ENCODE measurements at places on chromosomes 5 and 9.

GRCh38 chr5:138528744-138529469 lies 14.1 kb downstream of the ETF1 start:
- no peak for DNase-seq

DNA sequence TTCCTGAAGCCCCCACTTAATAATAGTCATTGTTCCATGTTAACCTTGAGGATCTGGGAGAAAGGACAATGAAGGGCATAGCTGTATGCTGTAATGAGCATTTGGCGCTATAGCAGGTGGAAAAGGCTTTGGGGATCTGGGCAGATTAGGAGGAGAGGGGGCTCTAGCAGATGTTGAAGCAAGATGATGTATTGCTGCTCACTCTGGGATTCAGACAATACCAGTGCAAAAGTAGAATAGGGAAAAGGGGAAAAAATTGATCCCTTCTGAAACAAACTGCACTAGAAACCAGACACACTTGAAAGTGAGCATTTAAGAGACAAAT lies 575.3 kb upstream of the MEF2C start:
- no peak for DNase-seq

- DNase-seq, result no peak
Measured at GRCh38 chr9:13615660-13616490, 336.4 kb upstream of the MPDZ start.

DNA sequence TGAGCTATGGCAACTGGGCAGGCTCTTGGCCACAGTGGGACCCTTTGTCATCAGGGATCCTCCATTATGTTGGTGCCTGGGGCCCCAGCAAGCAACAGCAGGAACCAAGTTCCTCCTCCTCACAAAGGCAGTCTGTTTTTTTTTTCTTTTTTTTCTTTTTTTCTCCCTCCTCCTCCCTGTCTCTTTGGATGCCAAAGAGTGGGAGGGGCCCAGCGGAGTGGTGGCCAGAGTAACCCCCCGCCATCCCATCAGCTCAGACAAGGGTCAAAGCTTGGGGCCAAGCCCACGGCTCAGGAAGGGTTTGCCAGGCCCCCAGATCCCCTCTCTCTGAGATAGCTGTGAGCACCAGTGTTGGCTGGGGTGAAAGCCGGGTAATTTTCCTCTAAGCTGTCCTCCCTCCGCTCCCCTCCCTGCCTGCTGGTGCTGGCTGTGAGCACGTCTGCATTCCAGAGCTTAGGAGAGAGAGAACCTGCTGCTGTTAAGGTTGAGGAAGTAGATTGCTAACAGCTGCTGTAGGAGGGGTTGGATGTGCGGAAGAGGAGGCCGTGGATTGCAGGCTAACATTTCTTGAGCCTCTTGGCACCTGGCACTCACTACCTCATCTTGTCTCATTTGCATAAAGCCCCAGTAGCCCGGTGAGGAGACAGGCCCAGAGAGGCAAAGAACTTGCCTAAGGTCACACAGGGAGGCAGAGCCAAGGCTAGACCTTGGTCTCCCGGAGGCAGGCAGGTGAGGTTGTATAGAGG lies 21.2 kb downstream of the GSN start:
- DNase-seq, result peak; percentile 84

- DNase-seq, result no peak
Measured at GRCh38 chr9:68733021-68733405, 28.0 kb downstream of the PIP5K1B start.

DNA sequence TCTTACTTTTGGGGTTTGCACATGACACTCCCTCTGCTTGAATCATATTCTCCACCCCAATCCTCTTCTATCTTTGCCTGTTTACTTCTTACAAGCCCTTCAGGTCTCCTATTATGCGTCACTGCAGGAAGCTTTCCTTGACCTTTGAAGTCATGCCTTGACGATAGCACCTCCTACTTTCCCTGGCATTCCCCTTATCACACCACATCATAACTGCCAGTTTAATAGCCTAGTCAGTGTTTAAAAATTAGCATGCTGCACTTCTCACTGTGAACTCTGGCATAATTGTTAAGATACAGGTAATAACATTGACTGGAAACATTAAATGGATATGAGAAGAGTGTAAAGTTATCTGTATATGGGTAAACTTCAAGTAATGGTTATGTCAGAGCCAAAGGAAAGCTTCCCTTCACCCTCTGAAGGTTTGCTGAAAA lies 37.1 kb upstream of the CEP120 start:
- no peak for DNase-seq

- DNase-seq, result no peak
Measured at GRCh38 chr5:3511934-3512333, 83.7 kb upstream of the IRX1 start.

DNA sequence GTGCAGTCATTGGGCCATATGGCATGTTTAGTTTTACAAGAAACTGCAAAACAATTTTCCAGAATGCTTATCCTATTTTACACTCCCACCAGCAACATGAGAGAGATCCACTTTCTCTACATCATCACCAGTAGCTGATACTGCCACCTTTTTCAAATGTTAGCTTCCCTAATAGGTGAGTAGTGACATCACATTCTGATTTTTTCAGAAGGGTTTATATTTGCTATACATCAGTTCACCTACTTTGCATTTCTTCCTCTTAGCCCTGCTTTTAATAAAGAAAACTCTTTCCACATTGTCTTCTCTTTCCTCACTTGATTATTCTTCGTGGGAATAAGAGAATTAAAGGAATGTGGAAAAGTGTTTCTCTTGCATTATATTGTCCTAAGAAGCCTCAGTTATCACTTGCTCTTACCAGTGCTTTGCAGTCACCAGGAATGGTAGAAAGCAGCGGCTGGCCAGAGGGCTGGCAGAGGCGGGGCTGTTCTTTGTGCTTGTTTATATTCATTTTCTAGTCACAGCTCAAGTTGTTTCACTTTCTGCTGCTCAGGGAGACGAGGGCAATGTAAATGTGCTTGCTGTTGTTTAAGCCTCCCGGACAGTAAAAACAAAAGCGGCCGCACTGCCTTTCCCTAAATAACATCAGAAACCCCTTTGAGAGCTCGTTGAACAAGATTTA lies 164.8 kb downstream of the HSD17B3 start:
- DNase-seq, result peak; percentile 52

DNA sequence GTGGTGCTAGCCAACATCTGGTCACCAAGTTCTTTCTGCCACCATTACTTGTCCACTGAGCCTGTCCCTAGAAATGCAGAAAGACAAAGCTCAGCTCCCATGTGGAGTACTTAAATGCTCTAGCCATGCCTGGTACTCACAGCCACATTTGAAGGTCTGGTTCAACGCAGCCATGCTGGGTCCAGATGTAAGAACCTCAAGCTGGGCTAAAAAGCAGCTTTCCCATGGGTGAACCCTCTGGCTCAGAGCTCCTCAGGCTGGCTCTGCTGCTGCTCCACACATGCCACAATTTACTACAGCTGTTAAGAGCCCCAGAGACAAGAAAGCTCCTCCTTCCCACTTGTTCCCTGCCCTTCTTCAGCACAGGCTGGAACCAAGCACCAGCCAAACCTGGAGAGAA lies 97.1 kb upstream of the LRRTM2 start:
- DNase-seq, result no peak

DNA sequence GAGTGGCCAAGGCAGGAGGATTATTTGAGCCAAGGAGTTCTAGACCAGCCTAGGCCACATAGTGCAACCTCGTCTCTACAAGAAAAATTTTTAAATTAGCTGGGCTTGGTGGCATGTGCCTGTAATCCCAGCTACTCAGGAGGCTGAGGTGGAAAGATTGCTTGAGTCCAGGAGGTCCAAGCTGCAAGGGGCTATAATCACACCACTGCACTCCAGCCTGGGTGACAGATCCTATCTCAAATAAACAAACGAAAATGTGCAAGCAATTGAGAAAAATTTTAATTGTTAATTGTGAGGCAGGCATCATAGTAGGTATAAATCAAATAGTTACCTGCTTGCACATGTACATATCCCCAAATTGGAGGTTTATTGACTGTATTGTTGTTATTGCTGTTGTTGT lies 15.3 kb downstream of the ALDH7A1 start:
- no peak for DNase-seq

- no peak for DNase-seq
Measured at GRCh38 chr5:131991593-131992324, 19.7 kb downstream of the ACSL6 start.

- no peak for DNase-seq
Measured at GRCh38 chr5:53378590-53379247, 101.7 kb upstream of the FST start.

DNA sequence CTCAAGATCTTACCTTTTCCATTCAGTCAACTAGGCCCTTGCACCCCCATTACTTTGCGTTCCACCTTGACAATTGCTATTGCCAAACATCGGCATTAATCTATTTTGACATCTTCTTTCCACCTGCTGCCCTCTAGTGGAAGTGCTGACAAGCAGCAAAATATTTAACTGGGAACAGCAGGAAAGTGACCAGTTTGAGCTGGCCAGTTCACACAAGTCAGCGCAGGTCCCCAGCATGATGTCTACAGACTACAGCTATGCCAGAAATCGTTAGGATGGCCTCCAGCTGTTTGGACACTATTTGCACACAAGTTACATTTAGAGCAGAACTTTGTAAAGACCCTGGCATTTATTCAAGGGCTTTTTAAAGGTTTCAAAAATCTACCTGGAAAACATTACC lies 160.1 kb downstream of the GHR start:
- no peak for DNase-seq

- DNase-seq, result no peak
Measured at GRCh38 chr5:21125238-21125983, 1137.4 kb upstream of the CDH18 start.

DNA sequence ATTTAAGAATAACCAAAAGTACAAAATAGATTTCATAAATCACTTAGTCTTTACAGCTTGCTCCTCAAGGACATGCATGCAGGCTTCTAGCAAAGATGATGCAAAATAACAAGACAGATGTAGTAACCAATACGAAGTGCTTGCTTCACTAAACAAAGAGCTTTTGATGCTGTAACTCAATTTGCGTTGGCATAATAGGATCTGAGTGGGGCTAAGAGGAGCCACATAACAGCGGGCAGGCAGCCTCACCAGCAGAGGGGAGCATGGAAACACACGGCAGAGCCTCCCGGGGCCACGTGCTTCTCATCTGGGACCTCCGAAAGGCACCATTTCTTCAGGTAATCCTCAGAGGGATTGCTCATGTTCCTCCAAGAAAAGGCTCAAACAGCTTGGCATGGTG lies 139.7 kb downstream of the C5orf15 start:
- DNase-seq, result no peak

DNA sequence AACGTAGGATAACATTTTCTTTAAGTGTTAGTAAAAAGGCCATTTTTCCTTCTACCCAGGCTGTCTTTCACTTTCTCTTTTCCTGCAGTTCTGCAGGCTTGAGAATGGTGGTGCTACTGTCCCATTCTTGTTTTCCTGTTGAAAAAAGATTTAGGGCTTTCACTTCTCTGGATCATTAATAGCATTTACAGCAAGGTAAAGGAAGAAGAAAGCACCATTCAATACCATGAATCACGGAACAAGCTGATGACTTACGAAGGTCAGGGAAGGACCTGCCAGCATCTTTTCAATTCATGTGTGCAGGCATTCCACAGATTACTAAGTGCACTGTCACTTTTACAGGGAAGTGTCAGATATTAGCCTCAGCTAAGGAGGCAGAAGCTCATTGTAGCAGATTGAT lies 292.8 kb downstream of the YTHDC2 start:
- DNase-seq, result no peak

GRCh38 chr5:3127423-3127911 lies 376.0 kb upstream of the IRX2 start:
- DNase-seq, result no peak

GRCh38 chr5:67316695-67317094 lies 120.1 kb upstream of the CD180 start:
- no peak for DNase-seq

All from left hindlimb (tissue), 1 donor.